GM23338 (cell line): ENCODE measurements at places on chromosomes 6 and 20. TPM values are rescaled to one million over a fixed set of nuclear protein-coding genes. Genes with fewer than 3 reads are reported as not detected.
A peak's percentile ranks its signal among the peaks of the same experiment; 100 is the strongest.

DNA sequence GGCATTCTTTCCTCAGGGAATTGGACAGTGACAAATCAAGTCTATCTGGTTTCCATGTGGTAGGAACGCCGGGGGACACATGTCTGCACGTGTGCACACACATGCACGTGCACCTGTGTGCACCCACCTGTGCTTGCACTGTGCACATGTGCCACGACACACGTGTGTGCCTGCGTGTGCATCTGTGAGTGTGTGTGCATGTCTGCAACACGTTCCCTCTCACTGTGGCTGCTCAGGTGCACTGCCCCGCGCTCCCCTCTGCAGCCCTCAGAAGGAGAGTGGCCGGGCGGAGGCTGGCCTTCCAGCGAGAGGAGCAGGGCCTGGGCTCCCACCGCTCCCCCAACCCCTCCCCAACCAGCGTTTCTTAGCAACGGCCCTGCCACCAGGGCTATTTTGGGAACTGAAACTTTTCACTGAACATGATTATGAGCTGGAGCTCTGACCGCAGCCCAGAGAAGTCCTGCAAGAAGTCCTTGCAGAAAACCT, 147.8 kb downstream of the PHACTR3 start:
- H3K27me3 ChIP-seq, result peaks cover 16% of the 10 kb centered on the region; the same call in 1 of the 2 replicates
- no peaks in the 10 kb centered on the region for H3K4me1 ChIP-seq
- DNase-seq, result no peak
- no peaks in the 10 kb centered on the region for H3K36me3 ChIP-seq
- no peak overlapping the region for H3K27ac ChIP-seq
- H3K4me3 ChIP-seq, result no peak overlapping the region

DNA sequence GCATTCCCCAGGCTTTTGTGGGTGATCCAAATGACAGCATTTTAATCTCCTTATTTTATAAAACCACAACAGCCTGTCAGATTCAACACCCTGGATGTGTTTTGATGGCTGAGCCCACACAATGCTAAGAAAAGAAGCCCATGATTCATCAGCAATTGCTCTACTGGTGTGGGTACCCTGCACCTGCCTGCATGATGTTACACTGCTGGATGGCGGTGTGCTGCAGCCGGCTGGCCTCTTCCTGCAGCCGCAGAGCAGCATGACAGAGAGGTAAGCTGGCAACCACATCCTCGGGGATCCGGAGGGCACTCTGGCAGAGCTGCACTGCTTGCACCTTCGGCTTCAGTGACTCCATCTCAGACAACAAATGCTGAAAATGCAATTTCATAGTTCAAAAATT, 327.5 kb downstream of the SYNE1 start:
- DNase-seq, result peak; percentile 19
- H3K27ac ChIP-seq, result no peak overlapping the region
- no peaks in the 10 kb centered on the region for H3K27me3 ChIP-seq
- no peaks in the 10 kb centered on the region for H3K36me3 ChIP-seq

Gene DACT2
- 7.3 and 10.6 TPM in 2 replicates for total RNA-seq

- H3K27ac ChIP-seq, result no peak overlapping the region
- no peaks in the 10 kb centered on the region for H3K4me1 ChIP-seq
- H3K4me3 ChIP-seq, result no peak overlapping the region
These were observed 35.7 kb upstream of the ZMYND8 start for GRCh38 chr20:47392015-47392720.

Gene HSPA1L
- 0.50 and 0.83 TPM in 2 replicates for total RNA-seq

- H3K4me1 ChIP-seq, result peaks cover 46% of the 10 kb centered on the region
- no peak overlapping the region for H3K4me3 ChIP-seq
- no peaks in the 10 kb centered on the region for H3K36me3 ChIP-seq
- H3K27me3 ChIP-seq, result no peaks in the 10 kb centered on the region
- H3K27ac ChIP-seq, result no peak overlapping the region
- DNase-seq, result no peak
These were observed 78.3 kb downstream of the FOXO3 start for GRCh38 chr6:108638993-108639392.

DNA sequence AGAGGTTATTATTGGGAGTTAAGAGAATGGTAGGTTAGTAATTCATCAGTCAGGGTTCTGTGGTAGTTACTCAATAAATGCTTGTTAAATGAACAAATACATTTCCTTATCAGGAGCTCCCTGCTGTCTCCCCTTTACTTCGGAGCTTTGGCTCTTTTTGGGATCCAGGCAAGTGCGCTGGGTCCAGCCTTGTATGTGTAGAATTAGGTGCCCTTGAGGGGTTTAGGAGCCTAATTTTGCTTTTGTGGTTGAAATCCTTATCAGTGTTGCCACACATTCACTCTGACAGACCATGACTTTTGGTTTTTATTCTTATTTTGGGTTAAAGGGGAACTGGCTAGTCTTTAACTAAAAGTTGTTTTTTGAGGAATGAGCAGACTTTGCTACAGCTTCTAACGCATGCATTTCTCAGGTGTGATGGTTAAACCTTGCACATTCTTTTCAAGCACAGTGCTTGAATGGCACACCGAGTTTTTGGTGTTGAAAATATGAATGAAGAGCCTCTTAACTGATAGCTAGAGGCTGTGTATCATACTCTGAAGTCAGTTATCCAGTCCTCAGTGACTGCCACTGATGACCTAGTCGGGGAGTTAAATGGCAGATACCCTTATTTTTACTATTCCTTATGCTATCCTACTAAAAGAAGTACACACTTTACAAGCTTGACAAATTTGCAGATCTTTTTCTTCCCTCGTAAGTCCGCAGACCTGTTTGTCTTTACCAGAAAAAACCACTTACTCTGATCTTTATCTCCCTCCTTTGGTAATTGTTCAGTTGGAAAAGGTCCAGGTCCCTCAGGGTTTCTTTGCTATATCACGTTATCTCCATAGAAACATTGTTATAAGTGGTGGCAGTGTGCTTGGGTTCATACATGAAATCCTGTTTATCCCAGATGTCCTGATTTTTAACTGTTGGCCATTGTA, 50.7 kb upstream of the PLCG1 start:
- H3K27me3 ChIP-seq, result no peaks in the 10 kb centered on the region
- no peak for DNase-seq
- peaks cover 18% of the 10 kb centered on the region; the same call in 1 of the 2 replicates for H3K36me3 ChIP-seq

Gene PAX1
- 0.14 TPM in 1 of 2 replicates, not detected in the other for total RNA-seq

DNA sequence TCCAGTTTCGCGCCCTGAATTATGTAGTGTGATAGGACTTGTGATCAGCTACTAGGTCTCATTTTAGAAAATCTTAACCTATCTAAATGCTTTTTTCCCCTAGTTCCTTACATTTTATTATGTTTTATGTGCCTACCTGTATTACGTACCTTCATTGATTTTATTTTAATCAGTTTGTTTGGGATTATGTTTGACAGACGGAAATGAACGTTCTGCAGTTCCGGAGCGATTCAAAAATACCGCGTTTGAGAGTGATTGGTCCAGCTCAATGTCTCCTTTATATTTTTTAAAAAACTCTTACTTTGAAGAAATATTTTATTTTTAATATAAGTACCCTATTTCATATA, 114.3 kb upstream of the BTN3A2 start:
- H3K4me3 ChIP-seq, result peak overlapping the region; percentile 90
- no peaks in the 10 kb centered on the region for H3K36me3 ChIP-seq
- no peak for DNase-seq

Gene CAP2
- total RNA-seq, result 6.7 and 9.4 TPM in 2 replicates

GRCh38 chr20:9204979-9205378, 136.1 kb downstream of the PLCB4 start:
- H3K27ac ChIP-seq, result no peak overlapping the region
- H3K36me3 ChIP-seq, result no peaks in the 10 kb centered on the region
- no peak overlapping the region for H3K4me3 ChIP-seq
- H3K4me1 ChIP-seq, result peaks cover 4% of the 10 kb centered on the region; the same call in 1 of the 2 replicates
- no peaks in the 10 kb centered on the region for H3K27me3 ChIP-seq

DNA sequence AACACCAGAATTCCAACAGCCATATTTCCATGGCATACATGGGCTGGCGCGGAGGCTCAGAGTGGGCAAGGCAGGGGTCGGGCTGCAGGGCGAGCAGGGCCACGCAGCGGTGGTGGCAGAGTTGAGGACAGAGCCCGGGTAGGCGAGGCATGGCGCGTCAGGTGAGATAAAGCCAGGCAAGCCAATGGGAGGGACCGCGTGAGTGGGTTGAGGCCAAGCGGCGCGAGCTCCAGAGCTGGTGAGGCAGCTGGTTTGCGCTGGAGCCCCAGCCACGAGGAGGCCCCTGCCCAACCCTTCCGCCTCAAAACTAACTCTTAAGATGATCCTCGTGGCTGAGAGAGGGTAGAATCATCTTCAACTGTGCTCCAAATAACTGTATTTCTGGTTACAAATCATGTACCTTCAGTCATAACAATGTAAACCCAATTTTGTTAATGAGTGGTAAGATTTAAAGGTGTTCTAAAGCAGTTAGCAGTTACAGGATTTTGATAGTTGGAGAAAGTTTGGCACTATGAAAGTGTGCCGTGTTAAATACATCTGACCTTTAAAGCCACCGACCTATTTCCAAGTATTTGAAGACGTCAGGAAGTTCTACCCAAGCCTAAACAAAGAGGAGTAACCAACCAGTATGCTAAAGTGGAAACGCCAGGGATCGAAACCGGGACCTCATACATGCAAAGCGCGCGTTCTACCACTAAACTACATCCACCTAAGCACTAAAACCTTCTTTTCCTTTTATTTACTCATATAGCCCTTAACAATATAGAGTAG, 107.9 kb downstream of the GPX5 start:
- H3K27me3 ChIP-seq, result peaks cover 64% of the 10 kb centered on the region
- no peaks in the 10 kb centered on the region for H3K36me3 ChIP-seq
- peak overlapping the region; percentile 97 for H3K4me3 ChIP-seq
- H3K27ac ChIP-seq, result no peak overlapping the region
- DNase-seq, result peak; percentile 88

GRCh38 chr20:47041396-47041899, 146.8 kb downstream of the EYA2 start:
- H3K4me1 ChIP-seq, result no peaks in the 10 kb centered on the region
- no peak overlapping the region for H3K4me3 ChIP-seq
- H3K36me3 ChIP-seq, result no peaks in the 10 kb centered on the region
- DNase-seq, result no peak
- H3K27me3 ChIP-seq, result no peaks in the 10 kb centered on the region
- no peak overlapping the region for H3K27ac ChIP-seq

Gene BTN1A1
- 0.38 and 0.50 TPM in 2 replicates for total RNA-seq

Gene GJA10
- not detected in 2 replicates for total RNA-seq

Gene MMS22L
- total RNA-seq, result 49.5 and 64.2 TPM in 2 replicates

DNA sequence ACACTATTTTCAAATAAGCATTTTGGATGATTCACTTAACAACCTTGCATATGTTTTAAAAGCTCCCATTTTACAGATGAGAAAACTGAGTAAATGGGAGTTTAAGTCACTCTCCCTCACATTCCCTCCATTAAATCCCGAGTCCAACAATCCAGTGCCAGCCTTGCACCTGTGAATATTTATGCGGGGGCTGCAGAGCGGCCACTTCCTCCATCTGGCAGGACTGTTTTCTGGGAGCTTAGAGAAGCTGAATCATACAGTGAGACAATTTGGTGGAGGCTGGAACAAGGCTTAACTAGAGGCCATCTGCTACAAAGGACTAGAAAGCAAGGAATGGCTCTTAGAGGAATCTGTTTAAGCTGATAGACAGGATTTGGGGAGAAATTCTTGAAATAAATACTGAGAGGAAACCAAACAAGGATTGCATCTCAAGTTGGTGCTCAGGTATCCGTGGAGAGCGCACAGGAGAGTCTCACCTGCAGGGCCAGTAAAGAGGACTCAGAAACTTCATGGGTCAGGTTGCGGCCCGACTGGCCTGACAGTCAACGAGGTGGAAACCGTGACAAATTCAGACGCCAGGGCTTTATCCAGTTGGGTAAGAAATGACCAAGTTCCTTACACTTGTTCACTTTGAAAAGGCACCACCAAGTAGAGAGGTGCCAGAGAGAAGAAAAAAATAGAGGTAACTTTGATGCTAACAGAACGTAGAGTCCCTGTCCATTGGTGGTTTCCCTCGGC, 478.5 kb downstream of the QKI start:
- H3K27me3 ChIP-seq, result no peaks in the 10 kb centered on the region
- H3K36me3 ChIP-seq, result no peaks in the 10 kb centered on the region

Gene LCA5
- total RNA-seq, result 3.3 and 4.2 TPM in 2 replicates

DNA sequence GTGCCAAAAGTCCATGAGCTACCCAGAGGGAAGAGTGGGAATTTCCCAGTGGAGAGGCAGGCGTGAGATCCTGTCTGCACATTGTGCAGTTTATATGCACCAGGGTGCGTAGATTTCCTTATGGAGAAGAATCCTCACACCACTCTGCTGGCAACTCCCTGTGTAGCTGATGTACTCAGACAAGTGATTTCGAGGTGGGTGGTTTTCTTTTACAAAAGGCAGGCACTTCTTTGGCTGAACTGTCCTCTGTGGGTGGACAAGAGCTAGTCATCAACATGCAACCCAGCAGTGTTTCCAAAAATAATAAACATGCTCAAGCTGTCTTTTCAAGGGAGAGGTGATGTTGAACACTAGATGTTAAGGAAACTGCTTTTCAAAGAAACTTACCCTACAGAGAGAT, 121.7 kb upstream of the NXT1 start:
- DNase-seq, result no peak
- no peak overlapping the region for H3K27ac ChIP-seq
- H3K27me3 ChIP-seq, result no peaks in the 10 kb centered on the region
- no peak overlapping the region for H3K4me3 ChIP-seq
- no peaks in the 10 kb centered on the region for H3K36me3 ChIP-seq

Gene TMEM170B
- total RNA-seq, result 6.9 and 8.6 TPM in 2 replicates

DNA sequence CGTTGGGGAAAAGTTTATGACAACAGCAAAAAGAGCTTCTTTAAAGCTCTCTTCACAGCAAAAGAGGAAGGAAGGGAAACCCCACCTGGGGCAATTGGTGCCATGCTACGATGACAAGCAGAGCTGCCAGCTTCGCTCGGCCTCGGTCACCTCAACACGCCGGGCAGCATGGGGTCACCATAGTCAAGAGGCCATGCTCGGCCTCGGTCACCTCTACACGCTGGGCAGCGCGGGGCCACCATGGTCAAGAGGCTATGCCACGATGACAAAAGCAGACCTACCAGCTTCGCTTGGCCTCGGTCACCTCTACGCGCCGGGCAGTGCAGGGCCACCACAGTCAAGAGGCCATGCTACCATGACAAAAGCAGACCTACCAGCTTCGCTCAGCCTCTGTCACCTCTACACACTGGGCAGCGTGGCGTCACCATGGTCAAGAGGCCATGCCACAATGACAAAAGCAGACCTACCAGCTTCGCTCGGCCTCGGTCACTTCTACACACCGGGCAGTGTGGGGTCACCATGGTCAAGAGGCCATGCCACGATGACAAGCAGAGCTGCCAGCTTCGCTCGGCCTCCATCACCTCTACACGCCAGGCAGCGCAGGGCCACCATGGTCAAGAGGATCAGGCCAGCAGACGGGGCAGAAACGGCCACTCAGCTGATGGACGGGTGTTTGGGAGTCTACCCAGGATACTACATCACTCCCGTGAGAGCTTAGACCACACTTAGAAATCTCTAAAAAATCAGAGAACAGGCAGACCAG, 12.1 kb downstream of the APMAP start:
- H3K27me3 ChIP-seq, result no peaks in the 10 kb centered on the region
- no peak for DNase-seq
- H3K36me3 ChIP-seq, result 0 out of 2 replicates have a peak, but pooled peaks cover 13% of the 10 kb centered on the region
- no peak overlapping the region for H3K27ac ChIP-seq
- H3K4me1 ChIP-seq, result no peaks in the 10 kb centered on the region

Gene MAPK14
- 33.8 and 44.5 TPM in 2 replicates for total RNA-seq

DNA sequence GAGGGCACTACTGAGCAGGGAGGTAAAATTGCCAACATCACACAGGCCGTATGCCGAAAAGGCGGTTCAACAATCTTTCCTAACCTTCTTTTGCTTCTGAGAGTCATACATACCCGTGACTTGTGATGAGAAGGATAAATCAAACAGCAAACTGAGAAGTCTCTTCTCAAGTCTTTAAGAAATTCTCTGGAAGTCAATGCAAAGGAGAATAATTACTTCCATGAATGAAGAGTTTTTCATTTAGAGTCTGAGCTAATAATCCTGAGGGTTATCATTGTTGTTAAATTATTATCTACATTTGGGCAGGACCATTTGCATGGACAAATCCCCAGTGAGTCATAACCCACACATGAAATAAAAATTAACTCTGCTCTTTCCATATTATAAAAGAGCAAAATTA, 22.4 kb upstream of the ILRUN start:
- H3K4me1 ChIP-seq, result peaks cover 7% of the 10 kb centered on the region
- peak overlapping the region; percentile 57; the same call in 1 of the 2 replicates for H3K27ac ChIP-seq
- no peaks in the 10 kb centered on the region for H3K36me3 ChIP-seq
